ENCODE measurements at places on chromosomes 5 and 9.

DNA sequence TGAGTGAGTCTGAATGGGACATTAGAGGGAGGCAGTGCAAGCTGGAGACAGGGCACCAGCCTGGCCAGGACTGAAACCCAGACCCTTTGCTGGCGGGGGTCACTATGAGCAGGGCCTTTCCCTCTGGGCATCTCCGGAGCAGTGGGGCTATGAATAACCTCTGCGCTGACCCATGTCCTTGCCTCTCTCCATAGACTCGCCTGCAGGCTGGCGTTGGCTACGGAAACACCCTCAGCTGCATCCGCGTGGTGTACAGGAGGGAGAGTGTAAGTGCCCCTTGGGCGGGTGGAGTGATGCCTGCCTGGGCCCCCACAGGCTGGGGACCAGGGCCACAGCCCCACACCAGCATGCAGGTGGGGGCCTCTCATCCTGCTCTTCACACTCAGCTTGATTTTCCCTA is 15.8 kb downstream of the SLC25A48 start:
- no peak for DNase-seq

DNA sequence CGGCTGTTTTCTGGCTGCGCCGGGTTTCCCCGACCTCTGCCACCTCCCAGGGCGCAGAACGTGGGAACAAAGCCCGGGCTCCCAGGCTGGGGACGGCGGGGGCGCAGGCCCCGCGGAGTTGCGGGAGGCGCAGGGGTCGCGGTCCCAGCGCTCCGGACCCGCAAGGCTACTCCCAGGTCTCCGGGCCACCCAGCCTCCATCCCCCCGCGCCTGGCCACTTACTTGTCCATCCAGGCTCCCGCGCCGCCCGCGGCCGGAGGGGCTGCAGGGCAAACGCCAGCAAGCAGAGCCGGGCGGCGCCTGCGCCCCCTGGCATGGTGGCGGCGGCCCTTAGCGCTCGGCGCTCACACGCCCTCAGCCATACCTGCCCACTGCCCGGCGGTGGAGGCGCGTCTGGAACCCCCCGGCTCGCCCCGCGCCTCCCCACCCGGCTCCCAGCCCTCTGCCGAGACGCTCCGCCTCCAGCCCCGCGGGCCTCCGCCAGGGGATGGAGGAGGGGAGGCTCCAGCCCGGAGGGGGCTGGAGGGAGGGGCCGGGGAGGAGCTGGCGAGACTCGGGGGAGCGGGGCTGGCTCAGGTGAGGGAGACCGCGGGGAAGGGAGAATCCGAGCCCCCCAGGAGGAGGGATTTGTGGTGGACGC is at the start of gene ADAM19:
Gene ADAM19 (minus strand): TSS at position 395 of the 640 bp plus-strand sequence. CDS start 79 bp downstream, at position 316.
- DNase-seq, result peak; percentile 63

- DNase-seq, result no peak
These were observed 80.3 kb downstream of the OSMR start for GRCh38 chr5:38926121-38926520.

- DNase-seq, result peak; percentile 34
These were observed 619.4 kb downstream of the TLE1 start for GRCh38 chr9:81069923-81070322.

- DNase-seq, result no peak
These were observed 64.0 kb upstream of the ERBIN start for GRCh38 chr5:65862384-65862783.

DNA sequence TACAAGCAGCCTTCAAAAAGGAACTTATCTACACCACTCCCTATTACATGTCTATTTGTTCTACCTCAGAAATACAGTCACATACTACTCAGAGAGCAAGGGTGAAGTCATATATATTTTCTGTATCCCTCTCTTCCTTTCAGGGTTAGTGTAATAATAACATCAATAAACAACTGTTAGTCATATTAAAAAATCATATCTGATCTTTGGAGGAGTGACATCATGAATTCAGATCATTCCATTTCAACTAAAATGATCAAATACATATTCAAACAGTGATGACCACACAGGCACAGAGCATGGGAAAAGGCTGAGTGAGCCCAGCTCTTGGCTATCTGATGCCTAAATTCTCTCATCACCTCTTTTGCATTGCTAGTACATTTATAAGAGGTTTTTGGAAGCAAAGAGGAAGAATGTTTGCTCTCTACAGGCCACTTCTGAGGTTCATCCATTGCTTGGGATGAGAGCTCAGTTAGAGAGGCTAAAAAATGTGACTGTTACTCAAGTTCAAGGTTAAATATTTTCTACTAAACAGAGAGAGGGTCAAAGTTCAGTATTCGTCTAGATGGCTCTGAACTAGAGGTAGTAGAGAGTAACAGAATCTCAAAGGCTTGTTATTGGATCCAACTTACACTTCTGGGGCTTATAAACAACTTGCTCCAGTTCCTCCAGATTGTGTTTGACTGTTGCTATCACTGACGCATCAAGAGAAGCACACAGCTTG is 39.0 kb downstream of the RIGI start:
- no peak for DNase-seq

GRCh38 chr5:1075555-1075881 is 36.3 kb downstream of the SLC12A7 start:
- DNase-seq, result no peak

DNA sequence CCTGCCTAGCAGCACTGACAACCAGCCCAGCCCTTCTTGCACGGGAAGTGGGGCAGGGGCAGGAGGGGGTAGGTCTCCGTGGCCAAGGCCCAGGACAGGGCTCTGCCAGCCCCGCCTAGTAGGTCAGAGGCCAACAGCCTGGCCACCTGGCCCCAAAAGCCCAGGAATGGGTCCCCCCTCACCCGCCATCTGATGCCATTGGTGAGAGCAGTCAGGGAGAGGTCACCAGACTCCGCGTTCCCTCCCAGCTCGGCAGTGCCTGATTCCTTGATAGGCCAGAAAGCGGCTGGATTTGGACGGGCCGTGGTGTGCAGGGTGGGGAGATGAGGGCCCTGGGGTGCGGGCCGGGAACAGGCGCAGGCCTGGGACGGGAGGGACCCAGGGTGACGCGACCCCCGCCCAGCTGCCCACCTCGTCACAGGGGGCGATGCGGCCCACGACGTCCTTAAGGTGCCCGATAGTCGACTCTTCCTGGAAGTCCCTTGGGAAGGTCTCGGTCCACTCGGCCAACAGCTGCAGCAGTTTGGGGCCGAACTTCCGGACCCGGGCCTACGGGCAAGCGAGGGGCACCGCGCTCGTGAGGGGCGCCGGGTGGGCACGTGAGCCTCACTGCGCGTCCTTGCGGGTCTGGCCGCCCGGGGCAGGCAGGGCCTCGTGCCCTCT is 64.5 kb upstream of the RNF130 start:
- no peak for DNase-seq

- peak; percentile 23 for DNase-seq
These were observed 147.5 kb upstream of the FBXL17 start for GRCh38 chr5:108529381-108529780.

DNA sequence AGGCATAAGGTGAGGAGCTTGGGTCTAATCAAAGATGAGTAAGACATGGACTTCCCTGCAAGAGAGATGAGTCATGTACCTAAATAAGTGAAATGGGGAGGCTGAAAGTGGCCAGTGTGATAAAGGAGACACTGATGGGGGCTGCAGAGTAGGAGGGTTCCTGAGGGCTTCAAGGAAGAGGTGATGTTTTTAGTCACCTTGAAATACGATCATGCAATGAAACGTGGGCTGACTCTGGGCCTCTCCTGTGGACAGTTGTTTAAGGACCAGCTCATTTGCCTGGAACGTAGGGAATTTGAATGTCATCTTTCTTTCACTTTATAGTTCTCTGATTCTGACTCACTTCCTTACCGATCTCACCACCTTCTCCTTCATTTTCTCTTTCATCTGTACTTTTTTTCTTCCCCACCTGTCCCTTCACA is 49.6 kb upstream of the CPLX2 start:
- DNase-seq, result no peak

- DNase-seq, result no peak
These were observed 21.9 kb downstream of the USP20 start for GRCh38 chr9:129857207-129857606.

DNA sequence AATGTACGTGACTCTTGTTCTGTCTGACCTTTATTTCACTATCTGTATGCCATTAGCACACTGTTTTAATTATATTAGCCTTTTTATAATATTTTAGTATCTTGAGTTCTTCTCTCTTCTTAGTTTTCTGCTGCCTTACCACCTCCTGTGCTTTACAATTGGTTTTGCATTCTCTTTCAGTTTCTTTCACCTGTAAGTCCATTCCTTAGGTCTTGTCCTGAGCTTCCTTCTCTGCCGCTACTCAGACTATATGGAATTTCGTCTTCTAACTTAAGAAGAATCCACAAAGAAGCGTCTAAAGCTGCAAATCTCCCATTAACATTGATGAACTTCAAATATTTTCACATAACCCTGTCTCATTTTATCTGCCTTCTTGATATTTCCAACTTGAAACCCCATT is 642.9 kb downstream of the MAT2B start:
- no peak for DNase-seq

GRCh38 chr5:6236170-6236793 is 142.1 kb downstream of the MED10 start:
- DNase-seq, result no peak

DNA sequence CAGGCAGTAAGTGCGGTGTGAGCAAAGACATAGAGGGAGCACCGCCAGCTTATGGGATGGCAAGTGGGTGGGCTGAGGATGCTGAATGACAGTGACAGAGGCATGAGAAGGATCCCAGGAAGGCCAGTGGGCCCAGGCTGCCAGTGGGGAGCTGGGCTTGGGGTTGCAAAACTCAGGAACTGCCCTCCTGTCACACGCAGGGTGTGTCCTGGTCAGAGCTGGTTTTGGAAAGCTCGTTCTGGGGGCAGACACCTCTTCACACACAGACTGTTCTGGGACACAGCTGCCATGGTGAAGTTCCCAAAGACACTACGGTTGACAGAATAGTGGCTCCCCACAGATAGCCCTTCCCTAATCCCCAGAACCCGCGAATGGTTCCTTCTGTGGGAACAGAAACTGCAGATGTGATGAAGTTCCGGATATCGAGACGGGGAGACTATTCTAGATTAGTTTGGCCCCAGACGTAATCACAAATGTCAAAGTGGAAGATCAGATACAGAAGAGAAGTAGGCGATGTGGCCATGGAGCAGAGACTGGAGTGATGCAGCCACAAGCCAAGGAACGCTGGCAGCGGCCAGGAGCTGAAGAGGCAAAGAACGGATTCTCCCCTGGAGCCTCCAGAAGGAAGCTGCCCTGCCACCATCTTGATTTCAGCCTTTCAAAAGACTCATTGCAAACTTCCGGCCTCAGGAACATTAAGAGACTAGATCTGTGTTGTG is 159.0 kb downstream of the COL23A1 start:
- DNase-seq, result no peak

- peak; percentile 56 for DNase-seq
These were observed 205.2 kb downstream of the CSNK1G3 start for GRCh38 chr5:123717139-123717538.

DNA sequence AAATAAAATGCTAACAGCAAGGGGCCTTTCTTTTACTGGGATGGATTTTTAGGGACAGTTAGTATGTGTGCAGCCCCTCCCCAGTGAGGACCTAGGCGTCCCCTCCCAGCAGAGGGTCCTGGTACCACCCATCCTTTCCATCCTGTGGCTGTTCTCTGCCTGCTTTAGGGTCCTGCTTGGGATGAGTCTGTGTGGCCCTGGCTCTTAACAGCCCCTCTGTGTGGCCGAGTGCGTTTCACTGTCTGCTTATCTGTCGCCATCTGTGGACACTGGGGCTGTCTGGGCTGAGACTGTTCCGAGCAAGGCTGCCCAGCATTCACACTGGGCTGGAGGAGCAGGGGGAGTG is 17.0 kb downstream of the WNK2 start:
- no peak for DNase-seq

- no peak for DNase-seq
These were observed 20.6 kb upstream of the NIM1K start for GRCh38 chr5:43171451-43171850.

DNA sequence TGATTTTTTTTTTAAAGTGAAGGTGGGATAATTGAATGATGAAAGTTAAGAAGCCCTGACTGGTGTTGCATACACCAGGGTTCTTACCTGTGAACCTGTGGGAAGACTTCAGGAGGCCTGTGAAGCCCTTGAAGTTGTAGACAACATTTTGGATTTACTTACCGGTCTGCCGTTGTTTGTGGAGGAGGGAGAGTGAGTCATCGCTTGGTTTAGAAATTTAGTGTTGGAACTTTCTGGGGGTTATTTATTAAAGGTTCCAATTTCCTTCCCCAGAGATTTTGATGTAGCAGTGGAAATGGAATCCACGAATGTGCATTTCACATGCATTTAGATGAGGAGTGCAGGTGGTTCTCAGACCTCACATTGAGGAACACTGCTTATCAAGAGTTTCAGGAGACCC is 49.6 kb downstream of the ARHGAP26 start:
- peak; percentile 60 for DNase-seq

- DNase-seq, result no peak
These were observed 68.2 kb downstream of the BARX1 start for GRCh38 chr9:93886911-93887310.

GRCh38 chr5:100861148-100861547 is 41.9 kb downstream of the ST8SIA4 start:
- no peak for DNase-seq

DNA sequence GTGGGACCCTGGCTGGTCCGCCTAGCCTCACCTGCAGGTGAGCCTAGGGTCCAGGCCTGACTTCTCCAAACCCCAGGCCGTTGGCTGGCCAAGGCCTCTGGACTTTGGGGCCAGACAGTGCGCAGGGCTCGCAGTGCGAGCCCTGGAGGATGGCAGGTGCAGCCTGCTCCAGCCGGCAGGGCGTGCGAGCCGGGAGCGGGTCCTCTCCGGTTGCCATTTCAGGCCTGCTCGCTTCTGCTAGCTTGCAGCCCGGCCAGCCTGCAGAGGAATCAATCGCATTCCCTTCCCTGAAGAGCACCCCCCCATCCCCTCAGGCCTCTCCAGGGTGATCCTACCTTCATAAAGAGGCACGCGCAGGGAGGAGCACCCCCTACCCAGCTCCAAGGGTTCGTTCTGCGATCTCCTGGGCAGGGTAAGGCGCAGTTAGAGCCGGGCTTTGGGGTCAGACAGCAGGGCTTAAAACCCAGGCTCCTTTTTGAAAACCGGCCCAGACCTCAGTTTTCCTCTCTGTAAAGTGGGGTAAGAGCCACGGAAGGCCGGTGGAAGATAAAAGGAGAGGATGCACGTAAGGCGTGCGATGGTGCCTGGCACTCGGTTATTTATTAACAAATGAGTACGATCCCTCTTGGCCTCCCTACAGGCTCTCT is 6.2 kb downstream of the BARHL1 start:
- no peak for DNase-seq

DNA sequence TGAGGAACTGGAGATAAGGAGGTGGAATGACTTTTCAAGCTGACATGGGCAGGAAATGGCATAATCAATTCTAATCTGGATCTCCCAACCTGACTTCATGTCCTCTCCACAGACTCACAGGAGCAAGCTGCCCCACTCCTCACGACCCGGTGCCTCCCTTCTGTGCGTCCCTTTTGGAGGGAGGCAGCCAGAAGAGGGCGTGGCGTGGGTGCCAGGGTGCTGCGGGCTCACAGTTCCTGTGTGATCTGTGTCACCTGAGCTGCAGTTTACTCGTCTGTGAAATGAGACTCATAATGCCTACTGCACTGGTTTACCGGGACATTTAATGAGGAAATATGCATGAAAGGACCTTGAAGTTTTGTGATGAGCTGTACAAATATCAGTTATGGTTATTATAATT is 207.4 kb downstream of the DAB2IP start:
- DNase-seq, result no peak

Measured in cardiac fibroblast (primary cell).